ENCODE measurements at places on chromosomes 16 and 17. TPM values are rescaled to one million over a fixed set of nuclear protein-coding genes. Genes with fewer than 3 reads are reported as not detected.

DNA sequence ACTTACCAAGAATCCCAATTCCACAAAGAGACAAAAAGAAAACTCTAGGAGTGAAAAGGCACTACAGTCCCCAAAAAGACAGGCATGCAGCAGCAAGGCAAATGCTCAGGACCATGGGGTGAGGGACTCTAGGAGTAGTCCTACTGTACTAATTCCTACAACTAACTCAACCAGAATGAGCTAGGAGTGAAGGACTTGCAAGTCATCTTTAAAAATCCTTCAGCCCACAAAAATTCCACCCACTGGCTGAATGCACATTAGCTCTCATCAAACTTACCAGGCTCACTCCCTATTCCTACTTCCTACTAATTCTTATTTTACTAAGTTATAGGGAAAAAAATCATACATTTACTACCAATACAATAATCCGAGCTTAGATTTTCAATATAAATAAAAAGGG, 141.7 kb upstream of the C17orf78 start:
- DNase-seq, result no peak

DNA sequence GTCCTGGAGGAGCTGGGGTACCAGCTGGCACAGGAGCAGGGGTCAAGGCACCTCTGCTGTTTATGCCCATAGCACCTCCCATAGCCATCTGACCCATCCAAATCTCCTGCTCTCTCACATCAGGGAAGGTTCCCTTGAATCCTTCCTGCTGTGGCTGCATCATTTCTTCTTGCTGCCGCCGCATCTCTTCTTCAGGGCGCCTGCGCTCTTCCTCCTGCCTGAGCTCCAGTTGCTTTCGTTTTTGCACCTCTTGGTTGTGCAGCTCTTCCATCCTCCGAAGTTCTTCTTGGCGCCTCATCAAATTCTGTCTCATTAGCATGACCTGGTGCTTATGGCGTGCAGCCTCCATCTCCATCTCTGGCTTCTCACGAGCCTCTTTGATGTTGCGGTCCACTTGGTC, 2.0 kb upstream of the NOB1 start:
- no peak for DNase-seq

- no peak for DNase-seq
Measured at GRCh38 chr17:69609473-69610305, 195.2 kb downstream of the MAP2K6 start.

GRCh38 chr17:72697602-72698146, 394.8 kb downstream of the SLC39A11 start:
- no peak for DNase-seq

- no peak for DNase-seq
Measured at GRCh38 chr17:19372439-19372838, 5.9 kb upstream of the MAPK7 start.

DNA sequence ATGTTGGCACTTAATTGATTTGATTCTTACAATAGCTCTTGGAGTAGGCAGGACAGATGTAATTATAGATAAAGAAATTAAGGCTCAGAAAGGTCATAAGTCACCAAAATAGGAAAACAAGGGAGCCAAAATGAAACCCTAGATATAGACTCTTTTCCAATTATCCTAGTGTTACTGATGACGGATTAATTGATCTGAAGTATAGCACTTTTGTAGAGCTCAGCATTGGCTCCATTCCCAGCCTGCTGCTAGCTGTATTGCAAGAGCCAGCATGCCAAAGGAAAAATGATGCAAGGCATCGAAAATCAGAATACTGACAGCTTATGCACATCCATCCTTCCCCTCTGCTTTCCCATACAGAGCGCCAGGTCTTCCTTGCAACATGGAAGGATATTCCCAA, 21.6 kb upstream of the RASL10B start:
- no peak for DNase-seq

DNA sequence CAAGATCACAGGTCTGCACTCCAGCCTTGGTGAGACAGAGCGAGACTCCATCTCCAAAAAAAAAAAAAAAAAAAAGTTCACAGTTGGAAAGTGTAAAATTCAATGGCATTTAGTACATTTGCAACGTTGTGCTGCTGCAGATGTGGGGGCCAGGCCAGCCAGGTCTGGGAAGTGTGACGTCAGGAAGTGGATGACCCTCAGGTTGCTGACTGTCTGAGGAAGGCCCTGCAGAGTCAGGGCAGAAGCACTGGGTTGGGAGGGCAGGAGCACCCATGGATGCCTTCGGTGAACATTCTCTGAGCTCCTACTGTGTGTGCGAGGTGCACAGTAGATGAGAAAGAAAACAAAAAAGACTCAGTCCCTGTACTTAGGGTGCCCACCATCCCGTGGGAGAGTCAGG, 12.1 kb upstream of the WFDC1 start:
- no peak for DNase-seq

- no peak for DNase-seq
Measured at GRCh38 chr17:50561746-50562141, 1.2 kb downstream of the CACNA1G start.

DNA sequence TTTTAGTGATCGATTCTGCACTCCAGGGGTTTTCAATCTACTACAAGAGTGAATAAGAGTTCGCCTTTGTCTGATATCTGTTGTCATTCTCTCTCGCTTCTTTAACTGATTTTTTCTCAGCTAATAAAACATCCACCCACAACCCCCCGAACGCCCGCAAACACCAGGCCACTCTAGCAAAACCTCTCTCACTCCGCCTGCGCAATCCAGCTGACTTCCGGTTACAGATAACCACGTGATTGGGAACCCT, 338 bp upstream of the RPL19 start:
- peak; percentile 84 for DNase-seq

- DNase-seq, result no peak
Measured at GRCh38 chr16:66651965-66652364, 44.6 kb downstream of the CMTM4 start.

GRCh38 chr17:59652119-59652518, 32.4 kb downstream of the CLTC start:
- no peak for DNase-seq

DNA sequence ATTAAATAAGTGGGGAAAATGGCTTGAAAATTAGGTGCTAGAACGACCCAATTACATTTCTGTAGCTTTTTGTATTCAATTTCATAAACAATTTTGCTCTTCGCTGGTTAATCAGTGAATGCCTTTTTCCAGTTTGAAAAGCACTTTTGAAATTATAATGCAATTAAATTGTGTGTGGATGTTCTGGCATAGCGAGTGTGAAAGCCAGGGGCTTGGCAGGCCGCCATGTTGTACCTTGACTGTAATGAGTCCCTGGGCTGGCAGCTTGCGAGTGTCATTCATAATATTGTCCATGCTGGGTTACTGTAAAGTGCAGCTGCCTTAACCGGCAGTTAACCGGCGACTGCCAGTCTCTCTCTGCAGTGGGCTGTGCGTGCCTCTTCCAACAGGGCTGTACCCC, 177.8 kb downstream of the CCDC182 start:
- DNase-seq, result no peak

DNA sequence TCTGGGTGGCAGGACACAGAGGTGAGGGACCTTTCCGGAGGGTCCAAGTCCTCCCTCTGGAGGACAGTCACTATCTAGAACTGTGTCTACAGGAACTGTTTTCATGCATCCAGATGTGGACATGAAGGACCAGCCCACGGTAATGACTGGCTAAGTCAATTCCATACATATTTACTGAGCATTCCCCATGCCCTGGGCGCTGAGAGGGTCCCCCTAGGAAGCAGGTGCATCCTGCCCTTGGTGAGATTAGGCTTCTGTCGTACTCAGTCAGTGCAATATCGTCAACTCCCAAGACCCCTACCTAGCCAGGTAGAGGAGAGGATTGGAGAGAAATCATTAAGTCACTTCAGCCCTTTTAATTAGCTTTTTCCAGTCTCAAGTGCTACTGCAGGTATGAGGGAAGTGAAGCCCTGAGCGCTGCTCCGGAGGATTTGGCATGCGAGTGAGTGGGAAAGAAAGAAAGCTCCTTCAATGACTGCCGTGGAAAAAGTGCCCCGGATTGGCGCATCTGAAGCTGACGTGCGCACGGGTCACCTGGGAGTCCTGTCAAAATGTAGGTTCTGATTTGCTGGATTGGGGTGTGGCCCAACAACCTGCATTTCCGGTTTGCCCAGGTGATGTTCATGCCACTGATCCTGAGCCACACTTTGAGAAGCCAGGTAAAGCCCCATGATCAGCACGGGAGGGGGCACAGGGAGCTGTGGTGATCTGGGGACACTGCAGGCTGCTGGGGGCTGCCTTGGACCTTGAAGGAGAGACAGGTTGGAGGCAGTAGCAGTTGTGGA, 367.4 kb upstream of the TNRC6C start:
- no peak for DNase-seq

GRCh38 chr16:1655269-1655807, 22.7 kb upstream of the JPT2 start:
- DNase-seq, result no peak

DNA sequence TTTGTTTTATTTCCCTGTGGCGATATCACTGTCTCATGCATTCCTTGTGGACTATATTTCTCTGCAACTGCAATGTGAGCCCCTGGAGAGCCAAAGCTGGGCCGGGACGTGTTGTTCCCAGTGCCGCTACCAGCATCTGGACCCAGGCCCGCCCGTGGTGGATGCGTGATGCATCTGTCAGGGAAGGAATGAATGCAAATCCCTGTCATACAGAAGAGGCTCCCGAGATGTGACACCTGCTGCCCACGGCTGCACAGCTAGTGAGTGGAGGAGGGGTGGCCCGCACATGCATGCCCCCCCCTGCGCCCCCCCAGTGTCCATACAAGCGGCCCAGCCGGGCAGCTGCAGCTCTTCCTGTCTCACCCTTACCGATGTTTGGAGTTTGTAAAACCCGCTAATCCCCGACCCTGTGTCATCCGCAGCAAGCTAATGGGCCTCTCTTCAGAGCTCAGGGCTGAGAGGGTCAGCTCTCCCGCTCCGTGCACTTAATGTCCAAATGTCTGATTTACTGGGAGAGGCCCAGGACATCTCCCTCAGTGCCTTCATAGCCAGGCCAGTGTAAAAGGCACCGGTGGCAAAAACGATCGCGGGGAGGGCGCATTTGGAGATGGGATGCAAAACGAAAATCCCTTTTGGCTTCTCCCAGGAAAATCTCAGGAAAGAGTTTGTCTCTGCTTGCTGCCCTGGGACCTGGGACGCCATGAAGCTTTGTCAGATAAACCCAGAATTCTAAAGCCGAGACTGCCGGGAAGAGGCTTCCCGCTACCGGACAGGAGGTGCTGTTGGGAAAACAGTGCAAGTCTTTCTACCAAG, 91.8 kb downstream of the FOXL1 start:
- DNase-seq, result no peak

GRCh38 chr17:5299383-5299782, 17.3 kb downstream of the RABEP1 start:
- DNase-seq, result no peak

DNA sequence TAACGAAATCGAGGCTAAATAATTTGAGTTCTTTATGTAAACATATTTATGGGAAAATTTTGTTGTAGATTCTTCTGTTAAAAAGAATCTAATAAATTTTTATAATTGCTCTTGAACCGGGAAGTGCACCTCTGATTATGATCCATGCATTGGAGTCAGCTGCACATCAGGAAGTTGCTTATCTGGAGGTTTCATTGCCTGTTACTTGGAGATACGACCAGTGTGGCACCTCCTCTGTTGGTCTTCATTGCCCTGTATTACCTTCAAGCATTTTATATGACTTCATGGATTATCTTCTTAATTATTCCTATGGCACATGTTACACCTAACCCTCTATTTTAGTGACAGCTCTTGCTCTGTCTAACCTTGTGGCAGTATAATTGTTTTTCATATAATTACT, 312.6 kb upstream of the TBX2 start:
- no peak for DNase-seq

CDT1 gene
- 1.6 TPM for total RNA-seq

ARHGAP44 gene
- total RNA-seq, result 0.39 TPM

SDR42E2 gene
- total RNA-seq, result 0.28 TPM

CX3CL1 gene
- 0.18 TPM for total RNA-seq

EFTUD2 gene
- total RNA-seq, result 123 TPM

MT1G gene
- 2.0 TPM for total RNA-seq

MRPL38 gene
- 156 TPM for total RNA-seq
